ENCODE measurements at places on chromosomes 3 and 15. TPM values are rescaled to one million over a fixed set of nuclear protein-coding genes. Genes with fewer than 3 reads are reported as not detected.
A peak's percentile ranks its signal among the peaks of the same experiment; 100 is the strongest.

GRCh38 chr15:58698887-58699641, 50.4 kb downstream of the ADAM10 start:
- no peak for DNase-seq

DNA sequence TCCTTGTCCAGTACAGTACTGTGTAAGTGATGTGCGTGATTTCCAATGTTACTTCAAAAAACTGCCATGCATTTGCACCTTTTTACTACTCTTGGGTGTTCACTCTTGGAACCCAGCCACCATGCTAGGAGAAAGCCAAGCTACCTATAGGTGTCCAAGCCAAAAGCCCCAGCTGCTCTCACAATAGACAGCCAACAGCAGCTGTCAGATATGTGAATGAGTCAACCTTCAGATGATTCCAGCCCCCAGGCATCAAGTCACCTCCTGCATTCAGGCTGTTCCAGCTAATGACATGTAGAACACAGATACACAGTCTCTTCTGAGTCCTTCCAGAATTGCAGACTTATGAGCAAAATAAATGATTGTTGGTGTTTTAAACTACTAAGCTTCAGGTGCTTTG, 417.7 kb upstream of the TGFBR2 start:
- no peak for DNase-seq

GRCh38 chr3:112778353-112778948, 68.2 kb downstream of the CD200R1L start:
- no peak for DNase-seq

AP3B2 gene
- total RNA-seq: 218 TPM

FAM107A gene
- not detected for total RNA-seq

GRCh38 chr3:141460097-141460704, 26.6 kb upstream of the RASA2 start:
- peak; percentile 94 for DNase-seq

DNA sequence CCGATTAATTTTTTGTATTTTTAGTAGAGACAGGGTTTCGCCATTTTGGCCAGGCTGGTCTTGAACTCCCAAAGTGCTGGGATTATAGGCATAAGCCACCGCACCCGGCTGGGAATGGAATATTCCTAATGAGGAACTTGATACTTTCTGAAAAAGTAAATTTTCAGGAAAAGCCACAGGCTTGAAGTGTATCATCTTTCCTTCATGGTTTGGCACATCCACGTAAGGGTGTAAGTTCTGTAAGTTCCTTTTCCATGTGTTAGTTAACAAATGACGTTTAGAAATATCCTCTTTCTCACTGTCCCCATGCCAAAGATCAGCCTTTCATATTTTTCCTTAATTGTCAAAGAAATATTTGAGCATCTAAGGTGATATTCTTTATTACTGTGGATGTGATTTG, 24.9 kb downstream of the TMEM45A start:
- DNase-seq: no peak

DNA sequence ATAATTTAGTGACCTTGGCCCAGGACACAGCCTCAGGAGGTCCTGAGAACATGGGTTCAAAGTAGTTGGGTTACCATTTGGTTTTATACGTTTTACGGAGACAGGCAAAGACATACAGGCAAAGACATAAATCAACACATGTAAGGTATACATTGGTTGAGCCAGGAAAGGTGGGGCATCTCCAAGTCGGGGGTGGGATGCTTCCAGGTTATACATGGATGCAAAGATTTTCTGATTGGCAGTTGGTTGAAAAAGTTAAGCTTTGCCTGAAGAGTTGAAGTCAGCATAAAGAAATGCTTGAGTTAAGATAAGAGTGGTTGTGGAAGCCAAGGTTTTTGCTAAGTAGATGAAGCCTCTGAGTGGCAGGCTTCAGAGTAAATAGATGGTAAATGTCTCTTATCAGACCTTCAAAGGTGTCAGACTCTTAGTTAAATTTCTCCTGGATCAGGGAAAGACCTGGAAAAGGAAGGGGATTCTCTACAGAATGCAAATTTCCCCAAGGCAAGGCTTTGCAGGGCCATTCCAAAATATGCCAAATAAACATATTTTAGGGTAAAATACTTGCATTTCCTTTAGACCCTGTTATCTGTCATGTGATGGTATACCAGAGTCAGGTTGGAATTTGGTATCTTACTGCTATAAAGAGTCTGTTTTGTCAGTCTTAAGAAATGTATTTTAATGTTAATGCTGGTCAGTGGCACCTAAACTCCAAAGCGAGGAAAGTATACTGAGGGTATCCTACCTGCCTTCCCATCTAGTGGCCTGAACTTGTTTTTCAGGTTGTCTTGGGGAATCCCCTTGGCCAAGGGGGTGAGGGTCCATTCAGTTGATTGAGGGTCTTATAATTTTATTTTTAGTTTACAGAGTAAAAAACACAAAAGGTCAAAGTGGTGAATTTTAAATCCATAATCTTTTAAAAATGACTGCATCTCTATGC, 8.2 kb upstream of the PDHB start:
- no peak for DNase-seq

- no peak for DNase-seq
These were observed 53.2 kb upstream of the RBSN start for GRCh38 chr3:15152184-15152583.

DNA sequence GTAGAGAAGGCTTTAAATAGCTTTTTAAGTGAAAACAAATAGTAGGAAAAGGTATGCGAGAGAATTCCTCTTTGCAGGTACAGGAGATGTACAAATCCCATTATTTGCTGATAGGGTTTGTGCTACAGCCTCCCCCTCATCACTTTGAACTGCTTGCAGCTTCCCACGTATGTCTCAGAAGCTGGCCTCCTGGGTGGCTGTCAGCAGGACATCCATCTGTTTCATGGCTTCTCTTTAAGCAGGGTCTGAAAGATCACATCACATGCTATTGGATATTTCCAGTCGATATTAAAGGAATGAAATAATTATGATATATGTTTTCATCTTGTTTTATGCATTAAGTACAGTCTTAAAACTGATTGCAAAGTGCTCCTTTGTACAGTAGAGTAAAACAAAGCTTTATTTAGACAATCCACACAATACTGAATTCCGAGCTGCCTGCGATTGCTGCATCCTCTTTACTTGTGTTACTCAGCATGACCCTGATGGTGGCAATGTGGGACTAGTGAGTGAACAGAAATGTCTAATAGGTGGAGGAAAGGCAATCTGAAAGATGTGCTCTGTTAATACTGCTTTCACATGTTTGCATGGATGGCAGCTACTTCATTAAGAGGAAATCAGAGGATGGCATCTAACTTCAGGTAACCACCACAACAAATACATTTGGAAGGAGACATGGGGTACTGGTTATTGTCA, 930.6 kb upstream of the SEMA6D start:
- peak; percentile 28 for DNase-seq

GRCh38 chr15:73270366-73271097, 98.2 kb downstream of the HCN4 start:
- DNase-seq: no peak

DNA sequence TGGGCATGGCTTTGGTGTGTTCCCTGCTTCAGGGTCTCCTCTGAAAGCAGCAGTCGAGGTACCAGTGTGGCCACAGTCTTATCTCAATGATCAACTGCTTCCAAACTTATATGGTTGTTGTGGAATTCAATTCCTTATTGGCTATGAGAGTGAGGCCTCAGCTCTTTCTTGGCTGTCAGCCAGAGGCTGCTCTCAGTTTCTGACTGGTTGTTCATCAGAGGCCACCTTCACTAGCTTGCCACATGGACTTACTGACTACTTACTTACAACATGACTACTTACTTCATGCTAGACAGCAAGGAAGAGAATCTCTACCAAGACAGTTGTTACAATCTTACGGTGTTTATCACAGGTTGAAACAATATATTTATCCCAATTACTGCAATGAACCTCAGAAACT, 789.2 kb downstream of the DIPK2A start:
- DNase-seq: no peak

- no peak for DNase-seq
These were observed 591.5 kb downstream of the ZNF385D start for GRCh38 chr3:21159543-21159906.

DNA sequence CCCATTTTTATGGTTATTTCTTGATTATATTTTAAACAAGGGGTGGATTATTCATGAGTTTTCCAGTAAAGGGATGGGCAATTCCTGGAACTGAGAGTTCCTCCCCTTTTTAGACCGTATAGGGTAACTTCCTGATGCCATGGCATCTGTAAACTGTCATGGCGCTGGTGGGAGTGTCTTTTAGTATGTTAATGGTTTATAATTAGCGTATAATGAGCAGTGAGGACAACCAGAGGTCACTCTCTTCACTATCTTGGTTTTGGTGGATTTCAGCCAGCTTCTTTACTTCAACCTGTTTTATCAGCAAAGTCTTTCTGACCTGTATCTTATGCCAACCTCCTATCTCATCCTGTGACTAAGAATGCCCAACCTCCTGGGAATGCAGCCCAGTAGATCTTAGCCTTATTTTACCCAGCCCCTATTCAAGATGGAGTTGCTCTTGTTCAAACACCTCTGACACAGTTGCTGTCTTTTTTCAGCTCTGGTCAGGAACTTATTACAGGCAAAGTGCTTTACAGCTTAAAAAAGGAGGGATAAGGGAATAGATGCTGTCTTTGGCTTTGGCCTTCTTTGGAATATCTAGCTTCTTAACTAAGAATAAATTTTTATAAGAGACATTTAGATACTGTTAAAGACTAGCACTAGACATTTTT, 257.8 kb downstream of the CNTN4 start:
- DNase-seq: no peak

ZNF860 gene
- total RNA-seq: not detected

DNA sequence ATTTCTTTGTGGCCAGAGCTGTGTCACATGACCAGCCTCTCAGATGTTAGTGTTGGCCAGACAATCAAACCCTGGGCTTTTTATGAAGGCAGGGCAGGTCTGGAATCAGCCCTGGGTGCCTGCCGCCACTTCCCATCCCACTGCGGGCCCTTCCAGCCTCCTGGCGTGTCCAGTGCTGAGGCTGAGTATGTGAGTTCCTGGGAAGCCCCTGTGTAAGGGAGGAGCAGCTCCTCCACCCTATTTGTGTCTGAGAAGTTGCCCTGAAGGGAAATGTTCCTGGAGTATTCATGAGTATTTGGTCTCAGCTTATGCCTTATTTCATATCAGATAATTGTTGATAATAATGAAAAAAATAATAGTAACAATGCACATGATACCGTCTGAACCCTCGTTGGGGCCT, 190.1 kb downstream of the NSMCE3 start:
- no peak for DNase-seq

GRCh38 chr3:16031434-16031833, 143.0 kb upstream of the GALNT15 start:
- DNase-seq: no peak

GRCh38 chr3:30269751-30270445, 336.5 kb upstream of the TGFBR2 start:
- DNase-seq: no peak

DNA sequence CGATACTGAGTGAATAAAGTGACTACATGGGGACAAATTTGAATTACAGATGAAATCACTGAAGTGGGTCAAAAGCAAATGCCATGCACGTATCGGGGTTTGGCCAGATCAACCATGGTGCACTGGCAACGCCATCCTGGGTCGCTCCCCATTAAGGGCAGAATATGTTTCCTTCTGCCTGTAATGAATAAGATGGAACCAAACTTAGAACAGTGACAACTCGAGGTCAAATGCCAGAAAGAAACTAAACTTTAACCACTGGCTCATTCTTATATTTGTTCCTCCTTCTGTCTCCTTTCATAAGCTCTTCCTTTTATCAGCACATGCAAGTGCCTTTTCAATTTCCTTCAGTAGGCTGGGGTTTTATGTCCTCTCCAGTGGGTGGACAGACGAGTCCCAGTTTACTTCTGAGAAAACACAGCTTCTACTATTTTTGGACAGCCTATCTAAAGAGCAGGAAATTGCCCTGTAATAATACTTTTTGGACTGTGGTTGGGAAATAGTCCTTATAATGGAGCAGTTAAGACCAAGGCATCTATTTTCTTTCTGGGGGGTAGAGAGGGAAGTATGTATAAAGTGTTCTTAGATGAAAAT, 61.4 kb downstream of the WHAMM start:
- DNase-seq: no peak

DNA sequence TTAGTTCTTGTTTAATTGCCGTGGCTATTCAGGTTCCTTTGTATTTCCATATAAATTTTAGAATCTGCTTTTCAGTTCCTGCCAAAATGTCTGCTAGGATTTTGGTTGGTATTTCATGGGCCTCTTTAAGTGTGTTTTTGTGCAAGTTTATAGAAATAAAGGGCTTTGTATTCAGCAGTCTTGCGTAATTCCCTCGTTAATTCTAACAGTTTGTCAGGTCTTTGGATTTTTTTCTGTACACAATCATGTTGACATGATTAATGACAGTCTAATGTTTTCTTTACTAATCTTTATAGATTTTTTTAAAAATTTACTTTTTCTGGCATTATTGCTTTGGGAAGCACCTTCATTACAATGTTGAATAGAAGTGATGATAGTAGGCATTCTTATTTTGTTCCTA, 120.9 kb downstream of the NEK11 start:
- DNase-seq: no peak

- no peak for DNase-seq
These were observed 50.3 kb upstream of the SPRED1 start for GRCh38 chr15:38202361-38202760.

WNT7A gene
- total RNA-seq: not detected

- DNase-seq: no peak
These were observed 119.4 kb downstream of the SPATA16 start for GRCh38 chr3:173021547-173022185.

GPR149 gene
- 0.25 TPM for total RNA-seq

- DNase-seq: no peak
These were observed 94.1 kb upstream of the PROK2 start for GRCh38 chr3:71879089-71879488.

USF3 gene
- 14.9 TPM for total RNA-seq

DNA sequence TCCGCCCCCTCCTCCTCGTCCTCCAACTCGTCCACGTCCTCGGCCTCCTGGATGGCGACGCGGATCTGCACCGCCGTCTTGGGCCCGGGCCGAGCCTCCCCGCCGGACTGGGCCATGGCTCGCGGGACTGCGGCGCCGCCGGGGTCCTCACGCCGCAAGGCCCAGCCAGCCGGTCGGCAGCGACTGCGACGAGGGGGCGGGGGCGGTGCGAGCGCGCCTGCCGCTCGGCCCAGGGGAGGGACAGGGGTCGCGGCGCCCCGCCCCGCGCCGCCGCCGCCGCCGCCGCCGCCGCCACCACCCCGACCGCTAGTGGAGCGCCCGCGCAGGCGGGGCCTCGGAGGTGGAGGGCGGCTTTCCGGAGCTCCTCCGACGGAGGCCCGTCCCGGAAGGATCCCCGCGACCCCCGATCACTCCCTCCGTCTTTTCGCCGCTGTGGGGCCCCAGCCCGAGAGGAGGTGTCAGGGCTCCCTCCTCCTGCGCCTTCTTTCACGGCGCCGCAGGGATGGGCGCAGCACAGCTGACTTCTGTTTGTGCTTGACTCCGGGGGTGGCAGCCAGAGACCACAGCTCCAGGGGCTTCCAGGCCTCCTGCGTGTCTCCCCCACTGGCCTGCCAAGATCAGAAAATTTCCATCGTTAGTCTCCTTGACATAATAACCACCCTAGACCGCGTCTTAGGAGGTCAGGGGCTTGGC, at the start of gene LARP6:
Gene LARP6, minus strand, starts transcription at position 185 of the 693 bp plus-strand sequence. Its CDS starts 69 bp downstream, at position 116.
- DNase-seq: peak; percentile 81

DNA sequence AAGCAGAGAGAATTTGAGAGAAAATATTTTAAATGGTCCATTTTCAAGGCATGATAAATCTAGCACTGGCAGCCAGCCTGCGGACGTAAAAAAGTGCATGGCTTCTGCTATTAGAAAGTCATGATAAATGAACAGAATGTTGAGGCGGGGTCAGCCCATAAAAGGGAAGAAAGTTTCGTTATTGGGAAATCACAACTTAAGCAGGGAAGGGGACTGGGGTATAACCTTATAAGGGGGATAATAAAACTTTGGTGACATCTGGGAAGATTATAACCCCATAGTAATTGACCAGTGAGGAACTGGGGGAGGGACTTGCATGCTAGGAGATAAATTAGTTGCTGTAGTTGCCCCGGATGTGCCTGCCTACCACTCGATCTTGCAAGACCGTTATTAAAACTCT, 88.4 kb upstream of the PLSCR4 start:
- DNase-seq: no peak

All from glutamatergic neuron (in vitro differentiated cells).